Left lobe of liver (tissue), 2 donors: ENCODE measurements at places on chromosomes 16 and 17. TPM values are rescaled to one million over a fixed set of nuclear protein-coding genes. Genes with fewer than 3 reads are reported as not detected.

GRCh38 chr17:10266296-10266876 lies 68.0 kb upstream of the GAS7 start:
- DNase-seq = no peak

DNA sequence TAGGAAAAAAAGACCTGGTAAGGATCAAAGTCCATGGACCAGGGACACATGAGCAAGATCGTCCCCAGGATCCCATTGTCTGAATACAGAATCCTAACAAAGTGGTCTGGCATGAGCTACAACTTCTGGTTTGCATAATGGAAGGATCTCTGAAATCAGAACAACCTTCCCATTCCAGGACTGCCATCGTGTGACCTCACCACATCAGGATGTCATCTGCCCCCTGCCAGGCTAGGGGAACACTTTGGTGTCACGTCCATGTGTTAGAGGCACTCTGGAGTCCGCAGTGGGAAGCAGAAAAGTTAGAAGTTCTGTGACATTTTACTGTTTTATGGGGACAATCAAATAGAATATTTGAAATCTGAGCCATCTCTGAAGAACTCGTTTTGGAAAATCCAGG lies 160.7 kb downstream of the RGS9 start:
- no peak for DNase-seq

- DNase-seq = no peak
Observed at GRCh38 chr17:16052486-16052885, 52.9 kb downstream of the TTC19 start.

- no peak for DNase-seq
Observed at GRCh38 chr17:53134548-53134947, 688.2 kb upstream of the KIF2B start.

DNA sequence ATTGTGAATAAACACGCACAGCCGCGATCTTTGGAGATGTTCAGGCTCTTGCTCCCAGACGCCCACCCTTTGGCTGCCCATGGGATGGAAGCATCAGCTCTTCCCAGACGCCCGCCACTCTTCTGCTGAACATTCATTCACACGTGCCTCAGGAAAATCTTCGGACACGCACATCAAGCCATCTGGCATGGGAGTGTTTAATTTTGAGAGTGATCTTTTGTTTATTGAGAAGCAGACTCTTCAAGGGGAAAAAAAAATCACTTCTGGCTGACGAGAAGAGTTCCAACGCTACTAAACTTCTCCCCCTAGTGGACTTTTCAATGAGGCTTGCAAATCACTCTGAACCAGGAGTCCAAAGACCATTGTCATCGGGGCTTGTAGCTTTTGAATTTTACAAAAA lies 62.0 kb upstream of the NUDT7 start:
- DNase-seq = no peak

DNA sequence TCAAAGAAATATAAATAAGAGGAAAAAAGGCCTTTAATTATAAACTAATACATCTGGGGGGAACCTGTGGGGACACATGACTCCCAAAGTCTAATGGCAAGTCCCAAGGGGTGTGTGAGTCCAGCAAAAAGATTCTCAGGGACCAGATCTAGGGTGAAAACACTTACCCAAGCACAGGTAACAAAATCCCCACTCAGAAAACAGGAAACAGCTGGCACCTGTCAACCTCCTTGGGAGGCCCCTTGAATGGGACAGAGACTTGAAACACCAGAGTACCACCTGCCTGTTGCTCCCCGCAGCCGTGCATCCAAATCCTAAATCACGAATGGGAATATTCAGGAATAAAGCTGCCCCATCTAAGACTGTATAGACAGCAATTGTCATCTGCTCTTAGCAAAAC lies 461.2 kb upstream of the CDH5 start:
- no peak for DNase-seq

DNA sequence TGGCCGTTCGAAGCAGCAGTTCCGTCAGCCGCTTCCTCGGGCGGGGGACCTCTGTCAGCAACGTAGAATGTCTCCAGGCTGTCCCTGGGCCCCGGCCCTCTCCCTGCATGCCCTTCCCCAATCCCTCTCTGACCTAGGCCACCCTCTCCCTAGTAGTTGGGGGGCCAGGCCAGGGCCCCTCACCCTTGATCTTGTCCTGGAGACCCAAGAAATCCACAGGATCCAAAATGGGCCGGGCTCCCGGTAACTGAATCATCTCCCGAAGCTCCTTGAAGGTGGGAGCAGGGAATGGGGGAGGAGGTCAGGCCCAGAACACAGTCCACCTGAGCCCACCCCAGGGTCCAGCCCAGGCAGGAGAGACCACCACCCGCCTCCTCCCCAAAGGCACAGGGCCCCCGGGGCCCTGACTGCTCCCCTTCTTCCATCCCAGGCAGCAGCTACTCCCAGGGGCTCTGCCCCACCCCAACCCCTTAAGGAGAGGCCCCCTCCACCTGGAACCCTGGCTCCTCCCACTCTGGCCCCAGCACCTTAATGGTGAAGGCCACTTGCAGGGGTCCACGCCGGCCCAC lies 4.7 kb upstream of the GRIN2C start:
- no peak for DNase-seq

DNA sequence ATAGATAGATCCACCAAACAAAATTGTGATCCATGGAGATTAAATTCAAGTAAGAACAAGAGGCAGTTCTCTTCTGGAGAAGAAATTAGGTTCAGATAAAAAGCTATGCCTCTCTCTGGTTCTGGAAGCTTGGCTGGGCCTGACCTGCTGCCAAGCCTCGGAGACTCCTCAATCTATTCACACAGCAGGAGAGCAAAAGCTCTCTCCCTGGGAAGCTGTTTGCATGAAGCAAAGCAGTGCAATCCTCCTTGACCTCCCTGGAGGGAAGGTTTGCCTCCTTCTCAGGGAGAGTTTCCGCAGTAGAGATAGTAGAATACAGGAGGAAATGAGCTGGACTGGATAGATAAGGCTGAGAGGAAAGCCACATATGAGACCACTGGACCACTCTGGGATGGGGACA lies 78.1 kb upstream of the GNAO1 start:
- DNase-seq = no peak

GRCh38 chr16:67653789-67654402 lies 6.2 kb downstream of the ACD start:
- no peak for DNase-seq

- DNase-seq = no peak
Observed at GRCh38 chr16:14069818-14070217, 1.3 kb upstream of the MRTFB start.

DNA sequence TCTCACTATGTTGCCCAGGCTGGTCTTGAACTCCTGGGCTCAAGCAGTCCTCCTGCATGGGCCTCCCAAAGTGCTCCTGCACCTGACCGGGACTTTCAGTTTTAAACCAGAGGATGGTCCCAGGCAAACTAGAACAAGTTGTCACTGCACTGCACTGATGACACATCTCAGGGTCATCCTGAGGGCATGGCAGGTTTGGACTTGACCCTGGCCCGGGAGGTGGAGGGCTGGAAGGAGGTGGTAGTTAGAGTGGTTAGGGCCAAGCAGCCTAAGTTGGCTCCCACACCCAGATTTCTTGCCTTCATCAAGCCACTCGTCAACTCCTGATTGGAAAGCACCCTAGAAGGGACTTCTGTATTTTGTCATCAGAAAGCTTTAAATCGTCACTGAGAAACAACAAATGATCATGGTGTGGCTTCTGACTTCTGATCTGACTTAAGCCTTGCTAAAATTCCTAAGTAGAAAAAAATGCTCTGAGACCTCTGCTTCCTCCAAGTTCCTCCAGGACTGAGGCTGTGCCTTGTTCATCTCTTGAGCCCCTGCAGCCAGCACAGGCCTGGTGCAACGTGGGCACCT lies 43.5 kb downstream of the EMP2 start:
- DNase-seq = peak; percentile 51

DNA sequence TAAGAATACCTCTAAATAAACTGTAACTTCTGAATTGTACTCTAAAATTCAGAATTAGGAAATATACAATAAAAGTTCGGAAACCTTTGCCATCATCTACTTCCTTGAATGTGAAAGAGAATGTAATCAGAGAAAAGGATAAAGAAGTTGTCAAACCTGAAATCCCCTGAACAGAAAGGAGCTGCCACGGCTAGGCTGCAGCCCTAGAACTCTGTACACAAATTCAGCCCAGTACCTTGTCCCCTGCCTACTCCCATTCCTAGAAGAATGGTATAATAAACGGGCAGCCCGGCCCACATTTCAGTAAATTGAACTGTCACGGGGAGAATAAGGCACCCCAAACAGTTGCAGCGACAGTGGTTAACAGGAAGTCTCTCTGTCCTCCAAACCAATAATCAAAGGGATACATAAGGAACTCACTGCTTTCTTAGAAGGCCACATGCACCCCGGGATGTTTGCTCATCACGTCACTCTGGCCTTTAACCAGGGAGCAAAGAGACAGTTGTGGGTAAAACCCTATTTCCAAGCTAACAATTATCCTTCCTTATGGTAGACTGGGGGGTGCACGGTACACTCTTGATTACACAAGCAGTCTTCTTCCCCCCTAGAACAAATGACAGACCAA lies 24.3 kb upstream of the RFFL start:
- DNase-seq = peak; percentile 70

DNA sequence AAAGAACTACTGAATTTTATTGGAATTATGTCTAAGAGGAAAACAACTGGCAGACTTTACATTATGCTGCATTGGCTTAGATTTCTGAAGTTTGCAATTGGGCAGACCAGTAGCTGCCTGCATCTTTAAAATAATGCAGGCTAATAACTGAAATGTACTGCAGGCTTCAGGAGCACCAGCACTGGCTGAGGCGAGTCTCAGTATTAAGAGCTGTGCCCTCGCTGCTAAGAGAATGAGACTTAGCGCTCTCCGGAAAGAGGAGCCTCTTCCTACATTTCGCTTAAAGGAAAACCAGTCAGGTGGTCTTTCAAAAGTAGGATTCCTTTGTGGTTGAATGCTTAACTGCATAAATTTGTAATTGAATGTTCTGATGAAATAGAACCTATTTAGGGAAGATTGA lies 885 bp downstream of the CNTNAP4 start:
- no peak for DNase-seq

DNA sequence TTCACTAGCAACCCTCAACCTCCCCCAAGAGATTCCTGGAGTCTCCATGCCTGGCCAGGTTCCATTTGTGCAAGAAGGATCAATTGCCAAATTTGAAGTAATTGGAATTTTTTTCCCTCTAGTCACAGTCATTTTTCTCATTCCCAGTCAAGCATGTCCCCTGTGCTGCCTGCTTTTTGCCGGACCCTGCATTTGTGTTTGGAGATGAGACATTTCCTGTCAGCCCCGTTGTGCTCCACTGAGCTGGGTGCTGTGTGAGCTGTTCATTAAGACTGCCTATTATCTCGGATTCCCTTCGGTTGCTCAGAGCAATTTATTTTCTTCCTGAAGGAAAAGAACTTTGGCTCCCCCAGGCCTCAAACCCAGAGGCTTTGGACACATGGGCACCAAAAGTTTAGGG lies 201.0 kb upstream of the NLRP1 start:
- no peak for DNase-seq

- no peak for DNase-seq
Observed at GRCh38 chr16:4409081-4409932, 7.1 kb downstream of the CORO7 start.

DNA sequence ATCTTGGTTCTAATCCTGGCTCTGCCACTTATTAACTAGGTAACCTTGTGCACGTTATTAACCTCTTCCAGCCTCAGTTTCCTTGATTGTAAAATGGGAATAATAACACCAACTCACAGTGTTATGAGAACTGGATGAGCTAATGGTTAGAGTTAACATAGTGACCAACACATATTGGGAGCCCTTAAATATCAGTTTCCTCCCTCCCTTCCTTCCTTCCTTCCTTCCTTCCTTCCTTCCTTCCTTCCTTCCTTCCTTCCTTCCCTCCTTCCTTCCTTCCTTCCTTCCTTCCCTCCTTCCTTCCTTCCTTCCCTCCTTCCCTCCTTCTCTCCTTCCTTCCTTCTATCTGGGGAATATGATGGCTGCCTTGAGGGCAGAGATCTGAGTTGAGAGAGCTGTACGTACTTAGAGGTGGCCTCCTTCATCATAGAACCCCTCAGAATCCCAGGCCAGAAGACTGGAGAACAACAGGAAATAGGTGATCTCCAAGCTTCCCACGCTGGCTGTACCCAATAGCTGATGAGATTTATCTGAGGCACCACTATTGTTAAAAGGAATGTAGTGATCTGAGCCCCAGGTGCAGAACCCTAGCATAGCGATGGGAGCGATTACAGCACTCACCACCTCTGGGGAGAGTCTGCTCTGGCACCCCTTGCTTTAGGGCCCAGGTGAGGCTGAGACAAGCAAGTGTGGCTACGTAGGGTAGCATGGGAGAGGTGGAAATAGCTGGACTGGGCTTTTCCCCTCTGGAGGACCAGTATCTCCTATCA lies 26.2 kb downstream of the CCR7 start:
- no peak for DNase-seq

- no peak for DNase-seq
Observed at GRCh38 chr17:49757151-49757777, 6.7 kb downstream of the FAM117A start.

DNA sequence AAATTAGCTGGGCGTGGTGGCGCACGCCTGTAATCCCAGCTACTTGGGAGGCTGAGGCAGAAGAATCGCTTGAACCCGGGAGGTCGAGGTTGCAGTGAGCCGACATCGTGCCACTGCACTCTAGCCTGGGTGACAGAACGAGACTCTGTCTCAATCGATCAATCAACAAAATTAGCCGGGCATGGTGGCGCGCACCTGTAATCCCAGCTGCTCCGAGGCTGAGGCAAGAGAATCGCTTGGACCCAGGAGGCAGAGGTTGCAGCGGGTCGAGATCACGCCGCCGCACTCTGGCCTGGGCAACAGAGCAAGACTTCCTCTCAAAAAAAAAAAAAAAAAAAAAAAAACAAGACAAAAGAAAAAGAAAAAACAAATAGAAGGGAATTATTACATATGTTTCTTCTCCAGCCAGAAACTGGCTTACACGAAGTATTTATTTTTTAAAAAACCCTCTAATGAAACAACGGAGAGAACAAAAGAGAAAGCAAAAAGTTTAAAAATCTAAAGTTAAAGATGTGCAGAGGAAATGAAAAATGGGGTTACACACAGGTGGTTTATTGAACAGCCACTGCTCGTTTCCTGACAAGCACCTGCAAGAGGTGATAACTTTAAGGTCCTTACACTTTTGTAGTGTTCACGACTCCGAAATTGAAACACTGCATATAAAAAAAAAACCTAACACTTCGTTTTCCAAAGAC lies 1.4 kb downstream of the SYNRG start:
- DNase-seq = no peak

GRCh38 chr17:6305613-6306360 lies 129.1 kb downstream of the AIPL1 start:
- DNase-seq = no peak

DNA sequence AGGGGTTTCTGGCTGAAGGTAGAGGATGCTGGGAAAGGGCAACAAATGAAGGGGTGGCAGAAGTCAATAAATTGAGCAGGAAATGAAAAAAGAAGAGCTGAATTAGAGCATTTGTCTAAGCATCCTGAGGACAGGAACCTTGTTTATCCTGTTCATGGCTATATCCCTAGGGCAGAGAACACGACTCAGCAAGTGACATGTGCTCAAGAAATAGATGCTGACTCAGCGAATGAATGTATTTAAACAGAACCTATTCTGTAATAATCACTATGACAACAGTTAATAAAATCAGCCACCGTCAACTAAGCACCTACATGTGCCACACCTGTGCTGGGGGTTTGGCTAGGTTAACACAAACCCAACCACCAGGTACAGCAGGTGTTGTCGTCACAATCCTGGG lies 80.3 kb downstream of the CDK5R1 start:
- DNase-seq = no peak

GRCh38 chr17:72064606-72065193 lies 56.1 kb upstream of the SOX9 start:
- DNase-seq = no peak

Gene MT1G
- total RNA-seq = 5,960 TPM

Gene PLD6
- total RNA-seq = 4.2 TPM

Gene KRT34
- total RNA-seq = not detected

Gene RABEP1
- total RNA-seq = 16.8 TPM

Gene TBC1D28
- not detected for total RNA-seq

Gene ALG1
- total RNA-seq = 14.9 TPM
